ENCODE measurements at places on chromosomes 1 and 21.

DNA sequence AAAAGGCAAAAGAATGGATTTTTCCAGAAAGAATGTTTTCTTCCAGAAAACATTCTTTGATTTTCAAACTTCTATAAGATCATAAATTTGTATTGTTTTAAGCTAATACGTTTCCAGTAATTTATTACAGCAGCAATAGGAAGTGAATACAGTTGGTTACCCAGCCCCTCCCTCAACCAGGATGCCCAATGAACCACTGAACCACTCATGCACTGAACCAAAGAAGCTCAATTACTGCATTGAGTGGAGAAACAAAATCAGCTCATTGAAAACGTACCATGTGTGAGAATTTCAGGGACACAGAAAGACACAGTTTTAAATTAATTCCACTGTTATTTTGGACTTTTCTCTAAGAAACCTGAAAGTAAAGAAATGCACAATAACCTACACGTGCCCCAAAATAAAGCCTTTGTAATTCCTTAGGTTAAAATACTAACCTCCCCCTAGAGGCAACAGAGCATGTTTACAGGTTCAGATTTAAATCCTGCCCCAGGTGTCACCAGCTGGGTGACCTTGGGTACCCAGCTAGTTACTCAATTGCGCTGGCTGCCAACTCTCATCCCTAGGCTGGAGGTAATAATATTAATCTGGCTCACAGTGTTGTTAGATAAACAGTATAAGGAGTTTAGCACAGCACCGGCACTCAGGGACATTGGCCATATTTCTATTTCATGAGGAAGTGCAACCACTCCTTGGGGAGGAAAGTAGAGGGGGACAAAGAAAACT lies 111.7 kb downstream of the NMNAT2 start:
- no peak for DNase-seq

- no peak for DNase-seq
Observed at GRCh38 chr1:99771513-99771918, 5.1 kb upstream of the FRRS1 start.

DNA sequence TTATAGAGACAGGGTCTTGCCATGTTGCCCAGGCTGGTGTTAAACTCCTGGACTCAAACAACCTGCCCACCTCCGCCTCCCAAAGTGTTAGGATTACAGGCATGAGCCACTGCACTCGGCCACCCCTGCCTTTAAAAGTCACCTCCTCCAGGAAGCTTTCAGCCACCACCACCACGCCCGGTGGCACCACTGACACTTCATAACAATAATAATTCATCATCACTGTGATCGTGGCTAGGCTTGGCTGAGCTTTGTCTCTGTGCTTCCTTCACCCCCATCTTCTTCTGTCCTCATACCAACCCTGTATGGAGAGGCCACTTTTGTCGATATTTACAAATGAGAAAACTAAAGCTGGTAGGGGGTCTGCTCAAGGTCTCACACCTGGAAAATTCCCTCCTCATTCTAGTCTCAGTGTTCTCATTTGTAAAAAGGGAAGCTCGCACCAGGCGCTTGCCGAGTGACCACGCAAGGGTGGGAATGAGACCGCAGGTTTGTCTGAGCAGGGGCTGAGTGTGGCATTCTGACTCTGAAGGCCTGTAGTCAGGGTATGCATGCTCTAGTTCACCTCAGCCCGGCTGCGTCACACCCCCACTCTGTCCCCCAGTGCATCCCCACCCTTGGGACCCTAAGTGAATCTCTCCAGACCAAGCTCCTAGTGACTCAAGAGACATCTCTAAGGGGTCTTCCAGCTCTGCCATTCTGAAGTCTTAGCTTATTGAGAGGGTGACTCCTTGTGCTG lies 12.9 kb upstream of the EPHA2 start:
- DNase-seq: no peak

- no peak for DNase-seq
Observed at GRCh38 chr1:217614200-217614712, 16.6 kb downstream of the GPATCH2 start.

- no peak for DNase-seq
Observed at GRCh38 chr1:201176940-201177339, 13.7 kb upstream of the IGFN1 start.

DNA sequence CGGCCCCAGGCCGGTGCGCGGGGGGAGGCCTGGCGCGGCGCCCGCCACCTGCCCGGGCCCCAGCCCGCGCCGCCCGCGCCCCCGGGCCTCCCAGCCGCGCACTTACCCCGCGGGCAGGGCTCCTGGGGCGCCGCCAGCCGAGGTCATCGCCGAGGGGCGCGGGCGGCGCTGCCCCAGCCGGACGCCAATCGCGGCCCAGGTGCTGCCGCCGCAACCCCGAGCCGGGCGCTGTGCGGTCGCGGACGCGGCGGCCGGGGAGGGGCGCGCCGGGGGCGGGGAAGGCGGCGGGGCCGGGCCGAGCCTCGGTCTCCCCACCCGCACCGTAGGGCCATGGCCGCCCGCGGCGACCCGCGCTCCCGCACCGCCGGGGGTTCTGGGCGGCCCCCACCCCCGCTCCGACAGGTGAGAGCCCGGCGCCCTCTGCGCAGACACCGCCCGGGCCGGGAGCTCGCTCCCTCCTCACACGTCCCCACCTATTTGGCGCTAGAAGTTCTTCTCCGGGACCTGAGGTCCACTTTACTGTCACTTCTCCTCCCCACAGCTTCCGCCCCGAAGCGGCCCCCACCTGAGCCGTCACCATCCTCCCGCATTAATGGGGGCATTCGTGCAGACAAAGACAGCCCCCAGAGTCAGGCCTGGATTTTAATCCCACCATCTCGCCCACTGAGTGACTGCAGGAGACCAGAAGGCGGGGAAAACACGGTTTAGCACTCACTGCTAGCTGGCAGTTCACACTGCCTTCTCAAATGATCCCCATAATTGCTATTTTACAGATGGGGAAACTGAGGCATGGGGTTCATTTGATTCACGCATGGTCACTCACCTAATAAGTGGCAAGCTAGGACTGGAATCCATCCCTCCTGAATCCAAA lies at the start of gene TTC39A:
Gene TTC39A (minus strand): TSS at position 232 of the 871 bp plus-strand sequence. CDS start 85 bp downstream, at position 147.
- DNase-seq: no peak

- DNase-seq: no peak
Observed at GRCh38 chr1:103129255-103129654, 20.9 kb upstream of the COL11A1 start.

- DNase-seq: no peak
Observed at GRCh38 chr1:167825419-167826079, 88.4 kb downstream of the ADCY10 start.

DNA sequence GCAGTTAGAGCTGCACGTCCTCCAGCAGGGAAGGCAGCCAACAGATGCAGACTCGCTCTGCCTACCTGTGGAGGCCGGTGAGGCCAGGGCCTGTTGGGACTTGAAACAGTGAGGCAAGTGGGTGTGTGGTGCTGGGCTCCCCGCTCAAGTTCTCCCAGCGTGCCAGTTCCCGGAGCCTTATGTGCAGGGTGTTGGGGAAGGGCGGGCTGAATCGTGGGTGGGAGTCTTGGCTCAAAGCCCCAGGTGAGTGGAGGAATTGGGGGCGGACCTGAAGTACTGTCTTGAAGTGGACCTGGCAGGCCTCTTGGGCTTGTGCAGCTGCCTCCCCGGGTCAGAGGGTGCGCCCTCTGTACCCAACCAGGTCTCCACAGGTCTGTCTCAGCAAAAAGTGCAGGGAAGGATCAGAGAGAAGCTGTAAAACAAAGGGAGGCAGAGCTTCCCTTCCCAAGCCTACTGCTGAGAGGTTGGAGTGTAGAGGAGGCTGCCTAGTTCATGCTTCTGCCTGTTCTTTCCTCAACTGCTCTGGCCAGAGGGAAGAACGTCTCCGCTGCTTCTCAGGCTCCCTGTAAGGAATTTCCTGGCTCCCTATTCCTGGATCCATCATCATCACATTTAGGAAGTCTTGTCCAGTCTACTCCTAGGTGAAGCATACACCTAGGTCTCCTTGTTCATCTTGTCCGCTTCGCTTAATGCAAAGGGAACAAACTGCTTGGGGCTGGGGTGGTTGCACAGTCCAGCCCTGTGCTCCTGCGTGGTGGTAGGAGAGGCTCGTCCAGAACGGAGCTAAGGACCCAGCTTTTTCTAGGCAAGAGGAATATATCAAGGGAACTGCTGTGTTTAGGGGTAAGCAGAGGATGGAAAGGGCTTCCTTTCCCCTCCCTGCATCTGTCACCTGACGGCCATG lies 14.9 kb downstream of the UTP11 start:
- no peak for DNase-seq

DNA sequence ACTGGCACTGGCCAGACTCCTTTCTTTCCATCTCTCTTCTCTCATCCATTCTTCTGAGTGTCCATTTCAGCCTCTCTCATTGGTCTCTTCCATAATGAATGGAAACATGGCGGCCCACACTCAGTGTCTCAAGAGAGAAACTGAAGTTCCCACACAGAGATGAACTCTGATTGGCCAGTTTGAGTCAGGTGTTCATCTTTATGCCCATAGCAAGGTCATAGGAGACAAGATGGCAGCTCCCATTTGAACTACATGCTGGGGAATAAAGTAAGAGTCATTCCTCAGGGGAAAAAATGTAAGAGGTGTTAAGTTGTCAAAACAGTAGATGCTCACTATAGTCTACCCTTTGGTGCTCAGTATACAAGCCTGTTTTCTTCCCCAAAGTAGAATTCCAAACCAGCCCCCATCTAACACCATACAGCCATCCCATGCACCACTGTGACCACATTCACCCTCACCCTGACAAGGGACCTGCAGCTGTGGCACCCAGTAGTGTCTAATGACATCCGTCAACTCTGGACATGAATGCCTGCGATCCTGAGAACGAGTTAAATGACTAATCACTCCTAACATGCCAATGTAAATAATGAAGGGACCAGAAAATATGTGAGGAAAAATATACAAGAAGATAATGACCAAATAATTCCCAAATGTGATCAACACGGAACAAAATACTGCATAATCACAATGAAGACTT lies 12.4 kb downstream of the CDA start:
- DNase-seq: no peak

GRCh38 chr1:223363057-223363855 lies 720 bp downstream of the SUSD4 start:
- peak; percentile 18 for DNase-seq

DNA sequence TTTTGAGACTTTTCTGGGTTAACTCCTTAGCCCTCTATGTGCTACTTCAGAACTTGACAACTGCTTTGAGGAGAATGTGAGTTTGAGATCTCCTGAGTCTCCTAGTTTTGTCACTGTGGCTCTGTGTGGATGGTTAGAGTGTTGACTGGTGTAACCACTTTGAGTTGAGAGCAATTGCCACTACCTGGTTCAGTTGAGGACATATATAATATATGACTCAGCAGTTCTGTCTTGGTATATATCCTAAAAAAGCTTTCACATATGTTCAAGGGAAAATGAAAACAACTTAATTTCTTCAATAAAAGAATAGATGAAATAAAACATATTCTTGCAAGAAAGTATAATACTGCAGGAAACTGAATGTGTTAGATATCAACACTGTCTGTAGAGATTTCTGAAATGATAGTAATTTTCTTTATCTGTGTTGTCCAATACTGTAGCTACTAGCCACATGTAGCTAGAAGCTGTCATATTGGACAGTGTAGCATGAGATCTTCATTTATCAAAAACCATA lies 96.7 kb upstream of the QSOX1 start:
- DNase-seq: no peak

DNA sequence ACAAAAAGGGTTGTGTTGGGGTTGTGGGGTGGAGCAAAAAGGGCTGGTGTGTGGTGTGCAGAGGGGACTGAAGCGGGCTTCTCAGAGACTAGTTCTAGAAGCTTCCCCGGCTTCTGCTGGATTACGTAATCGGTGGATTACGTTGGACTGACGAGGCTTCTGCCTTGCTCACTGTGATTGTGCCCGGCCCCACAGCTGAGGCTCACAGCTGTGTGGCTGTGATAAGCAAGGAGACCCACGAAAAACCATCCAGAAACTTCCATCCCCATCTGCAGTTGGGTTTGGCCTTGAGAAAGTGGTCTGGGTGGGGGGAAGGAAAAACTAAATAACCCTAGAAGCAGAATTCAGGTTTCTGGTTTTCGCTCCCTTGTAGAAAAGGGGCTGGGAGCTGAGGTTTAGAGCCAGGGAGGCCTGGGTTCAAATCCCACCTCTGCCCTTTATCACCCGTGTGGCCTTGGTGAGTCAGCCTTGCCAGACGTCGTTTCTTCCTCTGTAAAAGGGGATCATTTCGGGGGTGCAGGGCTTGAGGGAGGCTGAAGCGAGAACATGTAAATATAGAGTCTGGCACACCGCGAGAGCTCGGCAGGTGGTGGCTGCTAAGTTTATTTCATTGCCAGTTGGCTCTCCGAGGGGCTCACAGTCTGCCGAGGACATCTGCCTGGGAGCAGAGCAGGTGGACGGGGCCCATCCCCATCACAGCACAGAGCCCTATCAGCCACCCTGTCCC lies 30.4 kb upstream of the DISP3 start:
- no peak for DNase-seq

- DNase-seq: no peak
Observed at GRCh38 chr1:5693568-5693967, 298.7 kb downstream of the NPHP4 start.

DNA sequence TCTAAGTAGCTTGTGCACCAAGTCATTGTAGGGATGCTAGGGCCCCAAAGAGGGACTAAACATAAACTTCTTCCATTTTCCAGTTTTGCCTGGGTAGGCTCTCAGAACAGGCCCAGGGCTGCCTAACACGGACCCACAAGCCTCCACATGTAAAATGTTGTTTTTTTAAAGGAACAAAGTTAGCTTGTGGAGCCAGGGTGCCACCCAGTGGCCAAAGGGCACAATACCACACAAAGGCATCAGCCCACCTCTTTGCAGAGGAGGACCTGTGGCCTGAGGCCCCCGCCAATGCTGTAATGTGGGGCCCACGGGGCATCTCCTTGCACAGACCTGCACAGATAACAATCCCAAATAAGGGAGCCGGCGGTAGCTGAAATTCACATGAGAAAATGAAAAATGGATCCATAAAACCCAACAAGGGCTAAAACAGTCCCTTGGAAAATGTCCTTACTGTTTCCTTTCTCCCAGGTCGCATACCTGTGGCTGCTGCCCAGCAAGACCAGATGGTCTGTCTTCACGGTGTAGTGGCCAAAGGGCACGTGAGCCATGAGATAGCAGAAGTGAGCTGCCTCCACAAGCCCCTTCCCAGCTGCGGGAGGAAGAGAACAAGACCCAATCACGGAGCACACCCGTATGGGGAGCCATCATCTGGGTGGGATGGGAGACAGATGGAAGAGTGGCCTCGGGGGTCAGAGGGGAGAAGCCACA lies 23.8 kb downstream of the SEC16B start:
- no peak for DNase-seq

- DNase-seq: no peak
Observed at GRCh38 chr1:18540136-18540765, 59.5 kb downstream of the KLHDC7A start.

DNA sequence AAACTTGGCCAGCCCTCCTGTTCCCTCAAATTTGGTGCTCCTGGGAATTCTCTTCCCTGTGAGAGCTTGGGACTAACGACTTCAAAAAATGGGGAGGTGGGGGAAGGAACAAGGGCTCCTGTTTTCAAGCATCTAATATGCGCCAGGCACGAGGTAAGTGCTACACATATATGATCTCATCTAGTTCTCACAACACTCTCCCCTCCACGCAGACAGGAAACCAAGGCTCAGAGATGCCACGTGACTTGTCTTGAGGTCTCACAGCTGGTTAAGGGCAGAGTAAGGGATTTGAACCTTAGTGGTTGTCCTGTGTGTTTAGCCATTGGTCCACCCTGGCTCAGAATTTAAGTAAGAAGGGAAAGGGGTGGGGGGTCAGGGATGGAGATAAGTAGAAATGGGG lies 125.9 kb downstream of the DMRTB1 start:
- DNase-seq: no peak

GRCh38 chr1:23578311-23578996 lies 19.2 kb upstream of the ID3 start:
- DNase-seq: no peak

GRCh38 chr21:33568448-33568847 lies 20.0 kb downstream of the DONSON start:
- DNase-seq: no peak

- DNase-seq: no peak
Observed at GRCh38 chr1:242522996-242523718, 1.3 kb downstream of the PLD5 start.

Data from T-helper 9 cell (primary cell).